ENCODE measurements at places on chromosomes 13 and 19.

DNA sequence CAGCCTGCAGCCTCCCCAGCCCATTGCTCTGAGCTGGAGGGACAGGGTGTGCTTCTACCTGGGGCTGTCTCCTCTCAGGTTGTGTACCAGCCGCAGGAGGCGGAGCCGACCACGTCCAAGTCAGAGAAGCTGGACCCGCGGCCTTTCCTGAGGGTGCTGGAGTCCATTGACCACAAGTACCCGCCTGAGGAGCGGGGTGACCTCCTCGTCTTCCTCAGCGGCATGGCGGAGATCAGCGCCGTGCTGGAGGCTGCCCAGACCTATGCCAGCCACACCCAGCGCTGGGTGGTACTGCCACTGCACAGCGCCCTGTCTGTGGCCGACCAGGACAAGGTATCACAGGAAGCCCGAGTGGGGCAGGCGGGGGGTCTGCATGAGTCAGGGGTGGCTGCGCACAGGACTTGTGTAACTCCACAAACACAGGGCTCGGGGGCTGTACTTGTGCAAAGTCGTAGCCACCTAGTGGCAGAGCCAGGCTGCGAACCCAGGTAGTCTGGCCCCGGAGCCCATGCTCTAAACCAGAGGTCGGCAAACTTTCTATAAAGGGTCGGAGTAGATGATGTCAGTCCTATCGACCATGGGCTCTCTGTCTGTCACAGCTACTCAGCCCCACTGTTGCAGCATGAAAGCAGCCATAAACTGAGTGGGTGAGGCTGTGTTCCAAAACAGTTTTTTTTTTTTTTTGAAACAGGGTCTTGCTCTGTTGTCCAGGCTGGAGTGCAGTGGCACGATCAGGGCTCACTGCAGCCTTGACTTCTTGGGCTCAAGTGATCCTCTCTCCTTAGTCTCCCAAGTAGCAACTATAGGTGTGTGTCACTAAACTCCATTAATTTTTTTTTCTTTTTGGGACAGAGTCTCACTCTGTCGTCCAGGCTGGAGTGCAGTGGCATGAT is 8.9 kb downstream of the DHX34 start:
- DNase-seq = no peak

DNA sequence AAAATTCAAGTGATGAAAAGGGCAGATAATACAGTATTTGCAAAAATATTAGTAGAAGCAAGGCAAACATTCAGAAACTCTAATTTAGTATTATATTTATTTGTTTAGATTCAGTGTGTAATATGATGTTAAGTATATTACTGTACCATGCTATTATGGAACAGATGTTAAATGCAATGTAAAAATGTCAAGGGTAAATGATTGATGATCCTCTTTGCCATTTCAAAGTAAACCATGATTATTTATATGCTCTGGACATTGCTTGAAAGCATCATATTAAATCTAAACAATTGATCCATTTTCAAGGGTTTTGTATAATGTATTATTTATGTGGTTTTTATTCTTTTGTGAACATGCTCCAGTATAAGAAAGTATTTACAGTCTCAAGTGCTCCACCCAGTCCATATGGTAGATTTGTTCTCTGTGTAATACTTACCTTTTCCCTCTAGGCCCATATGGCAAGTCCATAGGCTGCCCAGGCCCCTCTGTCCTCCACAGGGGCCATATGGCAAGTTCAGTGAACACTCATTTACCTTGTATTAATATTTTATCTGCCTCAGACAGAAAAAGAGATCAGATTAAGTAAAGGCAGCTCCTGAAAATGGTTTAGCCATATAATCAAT is 353.5 kb downstream of the DACH1 start:
- DNase-seq = peak; percentile 28

DNA sequence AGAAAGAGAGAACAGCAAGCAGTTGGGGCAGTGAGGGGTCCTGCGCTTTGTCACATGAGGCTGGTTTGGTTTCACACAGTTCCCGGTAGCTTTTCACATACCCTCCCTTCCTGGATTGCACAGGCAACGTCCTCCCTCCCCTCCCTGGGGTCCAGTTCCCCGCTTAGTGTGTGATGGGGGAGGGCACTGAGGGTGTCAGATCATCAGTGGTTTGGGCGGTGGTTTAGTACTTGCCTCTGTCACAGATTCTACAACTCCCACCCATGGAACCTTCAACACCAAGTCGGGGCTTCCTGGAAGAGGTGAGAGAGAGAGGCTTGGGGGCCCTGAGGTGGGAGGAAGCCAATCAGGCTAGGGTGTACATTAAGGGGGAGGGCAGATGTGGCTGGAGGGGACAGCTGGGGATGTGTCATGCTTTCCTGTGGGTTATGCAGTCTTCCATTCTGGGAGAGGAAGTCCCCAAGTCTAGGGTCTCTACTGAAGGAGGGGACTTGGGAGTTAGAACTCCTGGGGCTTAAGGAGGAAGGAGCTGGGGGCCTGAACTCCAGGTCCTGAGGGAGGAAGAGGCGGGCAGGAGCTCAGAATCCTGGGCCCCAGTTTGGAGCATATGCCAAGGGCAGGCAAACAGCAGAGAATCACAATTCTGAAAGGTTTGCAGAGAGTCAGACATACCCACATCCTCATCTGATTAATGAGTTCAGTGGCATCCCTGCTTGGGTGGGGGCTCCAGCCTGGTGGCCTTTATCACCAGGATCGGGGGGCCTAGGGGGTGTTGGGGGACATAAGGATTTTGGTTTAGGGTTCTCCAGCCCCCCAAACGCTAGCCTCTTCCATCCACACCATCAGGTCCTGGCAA is at the start of gene NKG7:
TSS of gene NKG7 (minus strand) at position 6 of the 856 bp plus-strand sequence. CDS start 119 bp downstream, outside the sequence.
- no peak for DNase-seq

DNA sequence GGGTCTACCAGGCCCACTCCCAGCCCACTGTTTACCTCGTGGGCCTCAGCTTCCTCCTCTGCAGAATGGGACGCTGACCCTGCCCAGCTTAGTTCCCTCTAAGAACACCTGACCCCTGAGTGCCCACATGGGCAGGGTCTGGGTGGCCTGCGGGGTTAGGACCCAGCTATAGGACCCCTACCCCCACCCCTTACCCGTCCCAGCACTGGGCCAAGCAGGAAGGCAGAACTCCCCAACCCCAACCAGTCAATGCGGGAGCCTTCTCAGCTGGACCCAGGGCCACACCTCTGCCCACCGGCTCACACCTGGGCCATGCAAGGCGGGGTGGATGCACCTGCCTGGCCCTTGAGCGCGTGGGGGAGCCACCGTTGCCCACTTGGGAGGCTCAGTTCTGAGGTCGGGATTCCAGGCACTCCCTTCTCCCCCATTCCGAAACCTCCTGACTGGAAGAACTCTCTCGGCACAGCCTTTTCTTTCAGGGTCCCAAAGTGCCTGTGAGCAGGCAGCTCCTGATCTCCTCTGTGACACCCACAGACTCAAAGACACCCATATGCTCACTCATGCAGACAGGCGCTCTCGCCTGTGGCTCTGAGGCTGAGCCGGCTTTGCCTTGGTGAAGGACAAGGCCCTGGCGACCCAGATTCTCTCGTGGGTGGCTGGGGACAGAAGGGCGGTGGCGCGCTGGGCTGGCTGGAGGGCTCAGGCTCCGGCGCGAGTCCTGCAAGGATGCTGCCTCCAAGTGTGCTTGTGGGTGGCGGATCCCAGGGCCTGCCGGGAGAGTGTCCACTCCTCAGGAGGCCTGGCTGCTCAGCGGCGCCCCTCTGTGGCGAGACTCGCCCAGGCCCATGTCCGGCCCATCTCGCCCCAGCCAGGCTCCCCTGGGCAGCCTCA is 27.9 kb upstream of the PARP4 start:
- DNase-seq = no peak

DNA sequence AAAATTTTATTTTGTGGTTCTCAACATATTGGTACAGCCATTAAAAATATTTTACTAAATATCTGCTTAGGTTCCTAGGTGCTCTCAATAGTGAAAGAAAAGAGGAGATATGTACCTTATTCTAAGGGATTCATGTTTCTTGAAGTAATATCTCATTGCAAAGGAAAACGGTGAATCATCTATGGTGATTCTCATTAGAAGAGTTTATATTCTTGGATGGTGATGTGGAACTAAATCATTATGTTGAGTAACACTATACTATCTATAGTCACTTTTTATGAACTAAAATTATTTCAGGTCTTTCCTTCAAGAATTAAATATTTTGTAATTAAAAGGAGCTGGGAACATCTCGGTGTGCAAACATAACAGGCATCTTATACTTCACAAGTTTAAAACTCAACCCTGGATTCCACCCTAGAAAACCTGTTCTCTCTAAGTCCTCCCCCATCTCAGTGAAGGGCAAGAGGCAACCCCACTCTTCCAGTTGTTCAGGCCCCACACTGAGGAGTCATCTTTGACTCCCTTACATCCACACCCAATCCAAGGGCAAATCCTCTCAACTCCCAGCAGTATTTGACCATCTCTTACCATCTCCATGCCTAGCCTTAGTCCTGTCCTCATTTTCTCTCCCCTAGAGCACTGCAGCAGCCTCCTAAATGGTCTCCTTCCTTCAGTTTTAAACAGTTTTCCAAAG is 140.1 kb downstream of the RGCC start:
- no peak for DNase-seq

- no peak for DNase-seq
These were observed 110.2 kb downstream of the KLF5 start for GRCh38 chr13:73168953-73169401.

DNA sequence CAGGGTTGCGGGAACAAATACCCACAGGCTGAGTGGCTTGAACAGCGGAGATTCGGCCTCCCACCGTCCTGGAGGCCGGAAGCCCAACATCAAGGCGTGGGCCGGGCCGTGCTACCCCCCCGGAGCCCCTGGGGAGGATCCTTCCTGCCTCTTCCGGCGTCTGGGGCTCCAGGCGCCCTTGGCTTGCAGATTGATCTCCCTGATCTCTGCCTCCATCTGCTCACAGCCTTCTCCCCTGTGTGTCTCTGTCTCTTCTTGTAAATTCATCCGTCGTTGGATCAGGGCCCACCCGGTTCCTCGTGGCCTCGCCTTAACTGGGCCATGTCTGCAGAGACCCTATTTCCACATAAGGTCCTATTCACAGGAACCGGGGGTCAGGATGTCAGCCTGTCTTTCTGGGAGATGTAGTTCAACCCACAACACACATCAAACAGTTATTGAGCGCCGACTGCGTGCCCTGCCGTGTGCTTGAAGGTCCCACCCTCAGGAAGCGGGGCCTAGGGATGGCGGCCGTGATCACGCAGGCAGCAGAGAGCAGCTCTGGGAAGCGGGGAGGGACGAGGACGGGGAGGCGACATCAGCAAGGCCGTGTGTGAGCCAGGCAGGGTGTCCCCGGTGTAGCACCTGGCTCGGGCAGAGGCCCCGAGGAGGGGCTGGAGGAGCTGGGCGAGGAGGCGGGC is 21.3 kb downstream of the HCN2 start:
- DNase-seq = no peak

DNA sequence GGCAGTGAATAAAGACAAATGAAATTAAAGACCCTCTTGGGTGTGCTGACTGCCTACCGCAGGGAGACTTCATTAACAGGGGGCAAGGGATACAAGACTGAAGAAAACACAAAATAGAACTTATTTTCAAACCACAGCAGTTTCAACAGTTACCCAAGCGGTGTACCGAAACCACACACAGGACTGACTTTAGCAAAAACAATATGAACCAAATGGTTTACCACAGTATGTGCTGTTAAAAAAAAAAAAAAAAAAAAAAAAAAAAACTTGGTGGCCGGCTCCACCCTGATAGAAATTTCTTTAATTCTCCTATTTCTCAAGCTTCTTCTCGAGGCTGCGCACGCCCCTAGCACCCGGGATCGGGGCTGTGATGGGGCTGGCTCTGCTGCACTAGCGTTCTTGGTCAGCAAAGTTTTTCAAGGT is 42.6 kb downstream of the KLF2 start:
- no peak for DNase-seq

DNA sequence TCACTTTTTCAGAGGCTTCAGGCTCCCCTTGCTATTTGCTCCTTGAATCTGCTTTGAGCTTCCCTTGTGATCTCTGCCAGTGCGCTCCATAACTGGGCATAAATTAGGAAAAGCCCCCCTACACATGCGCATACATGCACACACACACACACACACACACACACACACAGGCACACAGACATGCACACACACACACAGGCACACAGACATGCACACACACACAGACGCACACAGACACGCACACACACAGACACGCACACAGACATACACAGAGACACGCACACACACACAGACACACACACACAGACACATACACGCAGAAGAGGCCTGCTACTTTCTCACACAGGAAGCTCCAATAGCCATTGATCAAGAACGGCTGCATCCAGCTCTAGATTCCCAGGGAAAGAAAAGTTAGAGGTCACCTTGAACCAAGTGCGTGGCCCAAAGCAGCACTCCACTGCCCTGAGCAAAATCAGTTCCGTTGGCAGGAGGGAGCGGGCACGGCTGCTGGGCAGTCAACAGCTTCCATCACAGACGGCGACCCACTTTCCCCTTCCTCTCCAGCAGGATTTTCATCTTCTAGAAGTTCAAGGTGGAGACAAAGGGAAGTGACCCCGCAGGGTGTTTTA is 145.6 kb downstream of the DPF1 start:
- no peak for DNase-seq

- DNase-seq = no peak
These were observed 9.9 kb downstream of the ZNF114 start for GRCh38 chr19:48279747-48280146.

- no peak for DNase-seq
These were observed 148.7 kb downstream of the NALCN start for GRCh38 chr13:101267656-101268055.

- no peak for DNase-seq
These were observed 83.1 kb downstream of the ZNF557 start for GRCh38 chr19:7152568-7152967.

DNA sequence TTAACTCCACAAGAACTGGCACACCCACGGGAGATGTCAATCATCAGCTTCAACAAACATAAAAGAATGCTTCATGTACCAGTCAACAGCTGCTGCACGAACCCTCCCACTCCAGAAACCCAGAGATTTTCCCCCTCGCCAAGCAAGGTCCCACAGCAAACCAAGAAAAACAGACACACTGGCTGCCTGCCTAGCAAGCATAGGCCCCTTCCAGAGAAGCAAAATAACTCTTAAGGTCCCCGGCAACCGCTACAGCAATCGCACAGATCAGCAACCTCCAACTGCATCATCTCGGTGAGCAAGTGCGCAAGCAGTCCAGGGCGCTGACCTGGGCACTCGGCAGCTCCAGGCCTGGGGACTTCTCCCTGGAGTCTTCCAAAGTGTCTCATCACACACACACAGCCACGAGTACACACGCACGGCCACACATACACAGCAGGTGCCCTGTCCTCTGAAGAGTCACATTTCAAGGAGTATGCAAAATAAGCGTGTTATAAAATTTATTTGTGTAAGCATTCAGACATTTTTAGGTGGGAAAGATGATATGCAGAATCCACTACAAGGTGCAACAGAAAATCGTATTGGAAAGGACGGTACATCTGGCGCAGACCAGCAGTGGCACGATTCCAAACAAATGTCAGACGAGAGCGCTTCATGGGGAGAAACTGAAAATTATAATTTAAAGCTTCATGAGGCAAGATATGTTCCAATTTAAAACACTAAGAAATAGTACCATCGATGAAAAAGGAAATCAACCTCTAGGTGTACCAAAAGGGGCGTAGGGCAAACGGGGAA is 125.0 kb downstream of the STK24 start:
- DNase-seq = no peak

DNA sequence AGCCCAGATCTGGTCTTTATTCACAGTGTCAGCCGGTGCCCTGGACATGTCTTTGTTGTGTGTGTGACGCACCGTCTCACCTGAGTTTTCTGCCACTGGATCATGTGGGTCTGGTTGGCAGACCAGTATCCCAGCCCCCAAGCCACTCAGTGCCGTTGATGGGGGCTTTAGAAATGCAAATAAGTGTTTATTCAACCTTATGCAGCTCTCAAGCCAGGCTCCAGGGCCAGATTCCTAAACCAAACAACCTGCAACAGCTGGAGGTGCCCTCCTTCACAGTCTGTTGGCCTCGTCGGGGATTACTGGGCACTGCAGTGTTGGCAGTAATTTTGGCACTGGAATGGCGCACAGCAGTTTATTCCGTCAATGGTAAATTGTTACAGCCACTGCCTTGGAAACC is 21.6 kb downstream of the FAM124A start:
- DNase-seq = no peak
